SIG-M5 (cell line): ENCODE measurements at places on chromosomes 3 and 15.

DNA sequence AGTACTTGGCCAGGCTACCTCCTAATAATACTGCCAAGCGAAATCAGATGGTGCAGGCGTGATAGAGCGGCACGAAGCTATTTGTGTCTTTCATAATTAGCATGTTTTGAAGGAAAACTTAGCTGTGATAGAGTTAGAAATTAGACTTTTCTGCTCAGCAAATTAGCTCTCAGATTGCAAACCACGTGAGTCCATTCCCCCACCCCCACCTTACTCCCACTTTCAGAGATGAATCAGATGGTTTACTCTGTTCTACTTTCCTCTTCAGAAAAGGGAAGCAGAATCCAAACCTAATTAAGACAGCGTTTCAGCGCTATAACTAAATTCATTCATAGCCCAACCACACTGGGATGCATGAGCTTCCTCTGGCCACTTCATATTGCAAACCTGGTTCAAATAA lies 214.6 kb downstream of the SLCO3A1 start:
- no peak for DNase-seq

DNA sequence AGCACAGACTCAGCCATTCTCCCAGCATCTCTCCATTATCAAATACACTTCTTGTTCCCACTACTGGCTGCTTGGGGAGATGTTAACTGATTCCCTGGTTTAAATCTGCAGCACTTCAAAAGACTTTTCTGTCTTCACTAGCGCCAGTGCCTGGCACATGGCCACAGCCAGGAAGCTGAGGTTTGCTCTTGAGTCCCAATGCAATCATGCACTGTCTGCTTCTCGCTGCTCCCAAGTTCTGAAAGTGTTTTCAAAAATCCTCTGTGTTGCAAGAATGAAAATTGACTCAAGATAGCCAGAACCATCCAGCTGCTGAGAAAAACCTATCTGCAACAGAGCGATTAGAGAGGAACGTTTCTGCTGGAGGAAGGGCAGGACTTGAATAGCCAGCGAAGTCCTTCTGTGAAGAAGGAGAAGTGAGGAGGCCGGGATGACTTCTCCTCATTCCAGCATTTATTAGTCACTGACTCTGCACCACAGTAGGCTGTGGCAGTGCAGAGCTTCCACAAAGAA lies 358.4 kb upstream of the NR2F2 start:
- no peak for DNase-seq

GRCh38 chr3:41224120-41224806 lies 25.0 kb downstream of the CTNNB1 start:
- no peak for DNase-seq

- DNase-seq, result no peak
Measured at GRCh38 chr15:40878785-40879184, 4.8 kb upstream of the RHOV start.

DNA sequence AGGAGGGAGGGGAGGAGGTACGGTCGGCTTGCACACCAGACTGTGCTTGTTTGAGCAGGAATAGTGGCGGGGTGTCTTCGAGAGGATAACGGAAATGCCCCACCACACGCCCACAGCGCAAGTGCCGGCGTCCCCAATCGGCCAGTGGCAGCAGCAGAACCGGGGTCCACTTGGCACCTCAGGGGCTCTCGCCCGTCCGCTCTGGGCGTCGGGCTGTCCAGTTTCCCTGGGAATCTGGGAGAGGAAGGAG lies 53.7 kb downstream of the CCDC54 start:
- DNase-seq, result no peak

GRCh38 chr3:24843955-24844354 lies 349.3 kb upstream of the THRB start:
- no peak for DNase-seq

DNA sequence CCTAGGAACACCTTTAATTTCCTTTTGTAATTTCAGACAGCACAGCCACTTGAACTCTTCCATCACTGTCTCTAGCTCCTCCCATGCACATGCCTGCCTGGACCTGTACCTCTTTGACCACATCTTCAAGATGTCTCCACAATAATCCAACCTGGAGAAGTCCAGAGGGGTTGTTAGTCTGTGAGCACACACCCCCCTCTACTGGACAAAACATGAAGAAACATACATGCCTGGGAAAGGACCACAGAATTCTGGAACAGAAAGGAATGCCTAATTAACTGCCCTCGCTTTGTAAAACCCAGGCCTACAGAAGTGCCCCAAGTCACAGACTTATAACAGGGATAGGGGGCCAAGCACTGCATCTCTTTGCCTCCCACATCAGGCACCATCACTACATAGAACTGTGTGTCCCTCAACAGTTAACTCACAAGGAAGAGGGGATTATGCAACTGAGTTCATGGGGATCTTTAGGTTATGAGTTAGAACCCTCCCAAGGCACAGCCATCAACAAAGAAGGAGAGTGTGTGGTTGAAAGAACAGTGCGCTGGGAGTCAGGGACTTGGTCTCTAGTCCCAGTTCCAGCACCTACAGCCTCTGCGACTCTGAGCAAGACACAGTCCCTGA lies 61.7 kb downstream of the FMN1 start:
- no peak for DNase-seq

DNA sequence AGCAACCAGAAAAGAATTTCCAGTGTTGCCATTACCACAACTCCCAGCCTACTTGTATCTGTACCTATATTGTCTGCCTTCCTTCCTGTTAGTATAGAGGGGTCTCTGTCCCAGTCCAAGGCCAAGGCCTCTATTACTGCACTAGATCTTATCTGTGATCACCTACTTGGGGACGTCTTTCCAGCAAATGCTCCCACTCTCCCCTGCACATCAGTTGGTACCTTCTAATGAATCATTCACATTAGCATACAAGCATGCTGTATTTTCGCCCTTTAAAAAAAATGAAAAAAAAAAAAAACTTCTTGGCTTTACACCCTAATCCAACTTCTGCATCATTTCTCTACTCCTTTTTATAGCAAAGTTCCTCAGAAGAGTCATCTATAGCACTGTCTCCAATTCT lies 4.8 kb upstream of the AVEN start:
- DNase-seq, result no peak

- DNase-seq, result no peak
Measured at GRCh38 chr15:80003171-80003570, 32.2 kb upstream of the BCL2A1 start.

GRCh38 chr3:18217507-18218174 lies 207.5 kb downstream of the SATB1 start:
- DNase-seq, result no peak

GRCh38 chr3:186815435-186815834 lies 9.2 kb upstream of the RFC4 start:
- peak; percentile 32 for DNase-seq

GRCh38 chr3:121914081-121914998 lies 20.1 kb downstream of the SLC15A2 start:
- DNase-seq, result no peak

- no peak for DNase-seq
Measured at GRCh38 chr3:45137656-45138181, 8.5 kb downstream of the CDCP1 start.

DNA sequence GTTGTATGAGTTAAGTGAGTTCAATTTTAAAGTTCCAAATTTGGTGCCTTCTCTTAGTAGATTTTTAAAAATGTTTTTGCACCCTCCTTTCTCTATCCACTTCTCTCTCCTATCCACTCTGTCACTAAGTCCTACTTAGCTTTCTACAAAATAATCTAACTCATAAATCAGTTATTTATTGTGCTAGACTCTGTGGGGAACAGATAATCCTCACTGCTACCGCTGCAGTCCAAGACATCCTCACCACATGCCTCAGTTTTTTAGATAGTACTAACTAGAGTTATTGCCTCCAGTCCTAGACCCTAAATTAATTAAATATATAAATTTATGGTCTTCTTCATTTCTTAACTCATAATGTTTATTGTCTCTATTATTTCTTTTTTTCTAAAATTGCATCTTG lies 576.3 kb downstream of the GRM7 start:
- DNase-seq, result no peak

GRCh38 chr3:191330530-191331048 lies 263 bp upstream of the UTS2B start:
- DNase-seq, result no peak

GRCh38 chr3:111715911-111716523 lies 120.9 kb upstream of the ZBED2 start:
- DNase-seq, result no peak

GRCh38 chr15:101295607-101296161 lies 636 bp upstream of the SNRPA1 start:
- no peak for DNase-seq

DNA sequence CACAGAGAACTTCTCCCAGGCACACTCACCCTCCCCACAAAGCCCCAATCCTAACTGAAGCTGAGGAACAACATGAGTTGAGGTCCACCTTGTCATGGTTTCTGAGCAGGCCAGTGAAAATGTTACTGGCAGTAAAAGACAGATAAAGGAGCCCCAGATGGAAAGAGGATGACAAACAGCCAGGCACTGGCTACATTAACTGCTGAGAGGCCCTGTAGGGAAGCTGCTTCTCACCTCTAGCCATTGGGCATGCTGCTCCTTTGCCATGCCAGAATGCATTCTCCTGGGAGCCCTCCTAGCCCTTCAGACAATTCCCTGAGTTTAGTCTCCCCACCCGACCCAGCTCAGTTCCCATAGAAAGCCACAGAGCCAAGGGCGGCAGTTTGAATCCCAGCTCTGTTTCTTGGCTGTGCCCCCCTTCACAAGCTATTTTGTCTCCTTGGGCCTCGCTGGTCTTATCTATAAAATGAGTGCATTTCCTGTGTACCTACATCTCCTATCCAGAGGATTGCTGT lies 60.5 kb downstream of the LMCD1 start:
- DNase-seq, result no peak

DNA sequence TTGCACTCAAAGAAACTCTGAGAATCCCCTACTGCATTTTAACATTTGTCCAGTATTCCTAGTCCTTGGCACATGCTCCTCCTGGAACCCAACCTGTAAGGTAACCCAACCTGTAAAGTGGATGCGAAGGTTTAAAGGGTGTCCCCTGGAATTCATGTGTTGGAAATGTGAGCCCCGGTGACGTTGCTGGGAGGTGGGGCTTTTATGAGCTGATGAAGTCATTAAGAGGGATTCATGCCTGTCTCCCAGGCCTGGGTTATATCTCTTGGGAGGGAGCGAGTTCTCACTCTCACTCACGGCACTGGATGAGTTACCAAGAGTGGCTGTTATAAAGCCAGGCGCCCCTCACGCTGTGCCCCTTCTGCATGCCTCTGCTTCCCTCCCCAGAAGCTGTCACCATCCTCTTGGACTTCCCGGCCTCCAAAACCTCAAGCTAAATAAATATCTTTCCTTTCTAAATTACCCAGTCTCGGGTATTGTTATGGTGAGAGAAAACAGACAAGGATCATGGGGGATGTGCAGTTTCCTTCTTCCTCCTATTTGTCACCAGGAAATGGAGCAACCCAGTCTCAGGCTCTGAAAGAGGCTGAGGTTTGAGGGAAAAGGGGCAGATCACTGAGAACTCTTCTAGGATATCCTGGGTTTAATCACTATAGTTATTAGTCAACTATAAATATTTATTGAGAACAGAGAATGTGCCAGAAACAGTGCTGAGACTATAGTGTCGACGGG lies 7.6 kb downstream of the XXYLT1 start:
- no peak for DNase-seq

DNA sequence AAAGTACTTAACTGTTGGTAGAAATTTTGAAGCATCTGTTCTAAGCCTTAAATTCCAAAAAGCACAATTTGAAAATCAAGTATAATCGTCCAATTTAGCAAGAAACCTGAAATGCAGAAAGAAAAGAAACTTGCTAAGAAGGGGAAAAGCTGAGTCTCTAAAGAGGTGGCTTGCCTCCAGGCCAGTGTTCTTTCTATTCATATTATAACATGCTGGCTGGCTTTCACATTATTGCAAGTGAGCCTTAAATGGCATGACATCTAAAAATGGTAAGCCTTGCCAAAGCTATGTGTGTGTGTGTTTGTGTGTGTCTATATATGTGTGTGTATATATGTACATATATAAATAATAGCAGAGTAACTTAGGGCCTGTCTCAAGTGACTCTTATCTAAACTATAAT lies 89.5 kb downstream of the FGF12 start:
- DNase-seq, result no peak

DNA sequence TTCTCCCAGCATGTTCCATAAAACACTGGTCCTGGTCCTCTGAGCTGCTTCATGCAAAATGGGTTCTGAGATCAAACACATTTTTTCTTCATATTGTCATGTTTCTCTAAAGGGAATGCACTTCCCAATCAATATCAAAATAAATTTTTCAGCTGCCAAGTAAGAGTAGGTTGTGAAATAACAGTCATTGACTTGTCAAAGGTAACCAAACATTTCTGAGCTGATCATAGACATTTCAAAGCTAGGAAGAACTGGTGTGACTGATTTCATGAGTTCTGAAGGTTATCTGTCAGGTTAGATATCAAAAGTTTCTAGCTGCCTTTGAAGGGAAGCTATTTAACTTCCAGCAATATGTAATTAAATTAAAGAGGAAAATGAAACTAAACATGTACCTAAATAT lies 770.9 kb downstream of the TBL1XR1 start:
- no peak for DNase-seq

GRCh38 chr15:65409036-65409631 lies 13.6 kb downstream of the IGDCC4 start:
- no peak for DNase-seq

DNA sequence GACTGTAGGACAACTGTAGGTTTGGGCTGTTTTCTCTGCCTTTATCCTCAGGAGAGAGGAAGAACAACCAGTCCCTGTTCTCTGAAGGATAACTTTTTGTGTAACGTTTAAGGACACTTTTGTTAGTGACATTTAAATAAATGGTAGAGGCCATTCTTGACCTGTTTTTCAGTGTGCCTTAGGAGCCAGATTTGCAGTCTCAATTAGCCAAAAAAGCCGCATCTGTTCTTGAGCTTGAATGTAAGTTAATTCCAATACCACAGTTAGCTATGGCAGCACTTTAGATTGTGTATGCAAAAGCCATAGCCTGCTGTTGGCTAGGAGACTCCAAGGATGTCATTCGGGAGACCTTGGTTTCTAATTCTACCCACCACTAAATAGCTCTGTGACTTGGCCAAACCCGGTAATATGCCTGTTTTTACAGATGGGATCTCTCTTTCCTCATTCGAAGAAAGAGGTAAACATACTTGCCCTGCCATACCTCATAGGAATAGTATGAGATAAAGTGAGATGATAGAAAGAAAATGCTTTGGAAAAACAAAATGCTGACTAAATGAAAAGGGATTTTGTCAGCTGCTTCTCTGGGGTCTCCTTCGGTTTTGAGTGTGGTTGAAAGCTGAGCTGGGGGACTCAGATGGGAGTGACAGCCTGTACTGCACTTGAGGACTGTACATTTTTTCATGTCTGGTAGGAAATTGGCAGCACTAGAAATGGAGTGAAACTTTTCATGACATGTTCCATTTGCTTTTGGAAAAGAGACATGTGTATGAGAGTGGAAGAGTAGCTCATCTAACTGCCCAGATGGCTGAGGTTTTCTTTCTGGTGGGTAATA lies 57.3 kb upstream of the ROPN1 start:
- DNase-seq, result no peak

DNA sequence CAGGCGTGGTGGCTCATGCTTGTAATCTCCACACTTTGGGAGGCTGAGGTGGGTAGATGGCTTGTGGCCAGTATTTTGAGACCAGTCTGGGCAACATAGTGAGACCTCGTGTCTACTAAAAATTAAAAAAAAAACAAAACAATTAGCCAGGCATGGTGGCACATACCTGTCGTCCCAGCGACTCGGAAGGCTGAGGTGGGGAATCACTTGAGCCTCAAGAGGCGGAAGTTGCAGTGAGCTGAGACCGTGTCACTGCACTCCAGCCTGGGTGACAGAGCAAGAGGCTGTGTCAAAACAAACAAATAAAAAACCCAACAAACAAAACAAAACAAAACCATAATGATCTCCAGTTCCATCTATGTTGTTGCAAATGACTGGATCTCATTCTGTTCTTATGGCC lies 341.3 kb upstream of the CFAP20DC start:
- DNase-seq, result no peak
